ENCODE measurements at places on chromosomes 4 and X.

GRCh38 chr4:83371235-83371634, 36.6 kb upstream of the HPSE start:
- no peak for DNase-seq

- no peak for DNase-seq
Measured at GRCh38 chr4:102022343-102022742, 231.8 kb downstream of the BANK1 start.

DNA sequence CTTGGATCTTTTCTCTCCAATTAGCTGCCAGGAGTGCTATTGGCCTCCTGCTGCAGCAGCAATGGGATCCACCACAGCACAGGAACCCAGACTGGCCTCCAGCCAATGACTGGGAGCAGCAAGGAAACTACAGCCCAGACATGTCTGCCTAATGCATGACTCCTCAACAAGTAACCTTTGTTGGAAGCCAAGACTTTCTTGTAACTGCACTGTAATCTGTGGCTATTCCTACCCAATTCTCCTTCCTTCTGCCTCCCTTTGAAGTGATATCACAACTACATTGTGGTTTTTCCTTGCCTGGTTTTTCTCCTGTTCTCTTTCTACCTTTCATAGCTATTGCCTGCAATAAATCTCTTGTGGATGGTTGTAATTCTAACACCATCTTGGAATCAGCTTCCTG, 39.8 kb downstream of the SNCA start:
- DNase-seq: peak; percentile 49

DNA sequence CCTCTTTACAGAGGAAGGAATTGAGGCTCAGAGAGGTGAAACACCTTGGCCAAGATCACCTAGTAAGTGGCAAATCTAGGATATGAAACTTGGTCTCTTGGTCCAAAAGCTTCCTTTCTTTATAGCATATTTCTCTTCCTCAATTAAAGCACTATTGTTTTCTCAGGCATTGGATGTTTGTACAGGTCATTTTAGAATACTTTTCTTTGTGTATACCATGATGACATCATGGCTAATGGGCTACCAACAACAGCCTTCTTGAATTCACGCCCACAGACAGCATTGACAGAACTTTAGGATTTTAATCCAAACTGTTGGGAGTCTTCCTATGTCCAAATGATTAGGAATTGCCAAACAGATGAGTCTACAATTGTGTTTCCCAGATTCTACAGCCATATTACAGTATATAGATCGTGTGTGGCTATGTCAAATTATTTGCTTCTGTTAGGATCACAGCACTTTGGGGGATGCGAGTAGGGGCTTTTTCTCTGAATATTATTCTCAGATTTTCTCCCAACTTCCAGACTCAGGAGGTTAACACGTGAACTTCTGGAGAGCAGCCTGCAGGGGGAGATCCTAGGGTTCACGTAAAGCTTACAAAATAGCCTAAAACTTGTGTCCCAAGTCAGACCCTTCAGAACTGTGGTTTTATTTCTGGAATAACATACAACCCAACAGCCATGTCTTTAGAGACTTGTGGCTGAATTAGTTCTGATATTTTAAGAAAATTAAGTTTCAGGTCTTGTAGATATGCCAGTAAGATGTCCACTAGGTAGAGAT, 191.8 kb downstream of the SHROOM3 start:
- DNase-seq: no peak

GRCh38 chr4:69888336-69888735, 28.4 kb upstream of the SULT1E1 start:
- peak; percentile 3 for DNase-seq

DNA sequence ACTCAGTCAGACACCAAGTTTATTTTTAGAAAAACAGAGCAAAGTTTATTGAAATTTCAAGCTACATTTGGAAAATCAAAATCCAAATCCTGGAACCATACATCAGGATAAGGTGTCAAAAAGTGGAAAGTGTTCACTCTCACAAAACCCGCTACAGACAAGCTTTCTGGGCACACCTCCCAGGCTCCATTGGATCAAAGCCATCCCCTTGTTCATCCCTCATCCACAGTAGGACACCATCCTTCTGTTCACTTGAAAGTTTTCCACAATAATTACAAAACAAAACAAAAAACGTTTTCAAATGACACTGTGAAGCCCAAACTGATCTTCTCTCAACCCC, 62.4 kb downstream of the TSC22D3 start:
- DNase-seq: no peak

DNA sequence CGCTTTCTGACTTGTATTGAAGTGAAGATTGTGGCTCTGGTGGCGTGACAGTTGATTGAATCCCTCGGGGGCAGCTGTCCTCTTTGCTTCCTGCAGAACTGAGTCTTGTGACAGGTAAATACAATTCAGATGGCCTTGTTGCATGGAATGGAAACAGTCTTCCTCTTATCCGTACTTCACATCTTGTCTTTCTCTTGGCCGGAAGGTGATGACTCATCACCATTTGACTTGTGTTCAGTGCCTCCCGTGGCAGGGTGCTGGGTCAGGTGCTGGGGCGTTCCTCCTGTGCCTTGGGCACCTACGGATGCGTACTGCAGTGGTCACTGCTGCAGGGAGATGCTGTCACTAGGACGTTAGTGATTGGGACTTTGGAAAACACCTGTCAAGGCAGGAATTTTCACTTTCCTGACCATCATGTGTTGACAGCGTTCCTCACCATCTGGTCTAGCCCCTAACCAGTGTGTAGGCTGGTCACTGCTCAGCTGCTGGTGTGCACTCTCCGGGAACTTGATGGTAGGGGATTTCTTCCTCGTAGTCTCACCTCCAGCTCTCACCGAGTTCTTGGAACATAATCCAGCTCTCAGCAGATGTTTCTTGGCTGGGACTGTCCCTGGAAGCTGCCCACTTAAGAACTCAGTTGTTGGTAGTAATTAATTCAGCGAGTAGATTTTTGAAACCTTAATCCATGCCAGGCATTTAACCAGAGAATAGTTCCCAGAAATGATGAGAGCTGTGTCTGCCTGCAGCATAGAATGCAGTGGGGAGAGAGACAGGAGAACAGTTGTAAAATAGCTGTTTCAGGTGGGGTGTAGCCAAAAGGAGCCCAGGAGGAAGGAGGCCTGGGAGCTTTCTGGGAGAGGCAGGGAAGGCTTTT, 7.2 kb downstream of the TBC1D14 start:
- no peak for DNase-seq

DNA sequence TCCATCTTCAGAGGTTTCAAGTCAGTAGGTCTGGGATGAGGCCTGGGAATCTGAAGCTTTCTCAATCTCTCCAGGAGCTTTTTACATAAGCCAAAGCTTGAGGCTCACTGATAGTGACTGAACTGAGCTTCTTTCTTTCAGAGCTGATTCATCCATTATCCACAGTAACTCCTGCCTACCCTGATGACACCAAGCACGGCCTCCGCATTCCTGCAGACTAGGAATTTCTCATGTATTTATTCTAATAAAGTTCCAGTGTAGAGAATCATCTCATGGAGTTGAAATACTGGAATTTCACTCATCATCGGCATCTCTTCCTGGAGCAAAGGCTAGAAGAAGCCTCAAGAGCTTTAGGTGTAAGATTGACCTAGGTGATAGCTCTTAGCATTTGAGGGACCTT, 12.1 kb upstream of the DCTD start:
- peak; percentile 79 for DNase-seq

GRCh38 chr4:66585767-66586166, 915.5 kb upstream of the EPHA5 start:
- no peak for DNase-seq

GRCh38 chr4:87580057-87580456, 28.3 kb upstream of the DSPP start:
- DNase-seq: no peak

- peak; percentile 26 for DNase-seq
Measured at GRCh38 chr4:3729188-3729881, 36.9 kb upstream of the ADRA2C start.

- no peak for DNase-seq
Measured at GRCh38 chr4:16706251-16706650, 192.2 kb downstream of the LDB2 start.

GRCh38 chr4:122914292-122914904, 8.0 kb downstream of the NUDT6 start:
- DNase-seq: peak; percentile 63

GRCh38 chr4:7564242-7564641, 129.5 kb upstream of the PSAPL1 start:
- DNase-seq: no peak

DNA sequence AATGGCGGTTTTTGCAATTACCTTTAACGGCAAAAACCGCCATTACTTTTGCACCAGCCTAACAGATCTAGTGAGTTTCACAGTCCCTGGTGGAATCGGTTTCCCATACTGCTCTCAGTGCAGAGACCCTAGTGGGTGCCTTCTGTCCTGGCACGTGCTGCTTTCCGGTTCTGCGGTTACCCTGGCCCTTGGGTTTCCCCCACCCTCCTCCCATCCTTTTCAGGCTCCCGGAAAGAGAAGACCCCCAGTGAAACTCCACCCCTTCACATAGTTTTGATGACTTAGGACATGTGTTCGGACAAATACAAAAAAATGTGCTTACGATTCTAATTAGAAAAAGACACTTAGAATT, 36.9 kb downstream of the NLGN3 start:
- no peak for DNase-seq

DNA sequence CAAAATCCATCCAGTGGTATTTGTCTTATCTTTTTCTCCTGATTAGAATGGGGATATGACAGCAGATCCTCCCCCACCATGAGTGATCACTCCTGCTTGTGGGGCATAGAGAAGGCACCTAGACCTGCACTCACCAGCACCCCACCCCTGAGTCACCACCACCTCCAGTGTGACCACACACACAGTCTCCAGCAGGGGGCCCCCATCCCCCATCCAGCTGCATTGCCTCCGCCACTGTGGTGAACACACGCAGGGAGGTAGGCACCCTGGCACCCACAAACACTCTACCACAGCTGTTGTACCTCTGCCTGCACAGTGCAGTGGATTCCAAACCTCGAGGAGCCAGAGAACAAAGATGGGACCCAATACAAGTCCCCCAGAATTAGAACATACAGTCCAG, 9.0 kb upstream of the MAGEA8 start:
- peak; percentile 1 for DNase-seq

DNA sequence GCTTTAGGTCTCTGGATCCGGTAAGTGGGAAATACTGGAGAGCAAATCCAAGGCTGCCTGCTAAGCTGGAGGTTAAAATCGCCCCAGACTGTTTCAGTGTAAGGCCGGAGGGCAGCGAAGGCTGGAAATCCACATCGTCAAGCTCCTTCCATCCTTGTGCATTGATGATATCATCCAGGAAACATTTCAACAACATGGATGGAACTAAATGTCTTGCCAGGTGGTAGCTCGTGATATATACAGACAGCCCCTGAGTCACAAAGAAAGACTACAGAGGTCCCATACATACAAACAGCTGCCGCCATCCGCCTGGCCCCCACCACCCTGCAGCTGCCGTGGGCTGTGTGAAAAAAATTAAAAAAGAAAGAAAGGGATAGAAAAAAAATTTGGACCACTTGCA, 148.9 kb upstream of the RBPJ start:
- peak; percentile 56 for DNase-seq

DNA sequence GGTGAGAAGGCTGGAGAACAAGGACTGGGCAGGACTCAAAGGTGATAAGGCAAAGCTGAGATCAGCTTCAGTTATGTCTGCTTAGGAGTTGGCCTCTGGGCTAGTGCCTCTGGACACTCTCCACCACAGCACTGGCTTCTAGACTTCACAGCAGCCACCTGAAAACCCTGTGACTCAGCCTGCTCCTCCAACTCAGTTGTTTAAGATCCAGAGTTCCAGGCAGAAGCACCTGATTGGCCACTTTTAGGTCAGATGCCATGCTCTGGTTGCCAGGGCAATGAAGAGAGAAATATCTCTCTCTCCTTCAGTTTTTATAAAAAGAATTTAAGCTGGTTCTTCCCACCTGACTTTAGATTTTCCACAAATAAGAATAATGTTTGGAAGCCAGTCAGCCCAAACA, 47.9 kb upstream of the BLTP1 start:
- DNase-seq: peak; percentile 13

- no peak for DNase-seq
Measured at GRCh38 chr4:166823126-166823525, 411.2 kb downstream of the SPOCK3 start.

Measured in foreskin fibroblast (primary cell).